Activated naive CD4-positive, alpha-beta T cell treated with anti-CD3 and anti-CD28 coated beads, Interleukin-2, amount 50 U/mL, for 16 hours (primary cell): ENCODE measurements at places on chromosomes 13 and 19.
A peak's percentile ranks its signal among the peaks of the same experiment; 100 is the strongest.

GRCh38 chr13:106156468-106156867, 379.0 kb downstream of the EFNB2 start:
- no peak for DNase-seq

- no peak for DNase-seq
Measured at GRCh38 chr13:45361596-45362206, 20.7 kb upstream of the TPT1 start.

DNA sequence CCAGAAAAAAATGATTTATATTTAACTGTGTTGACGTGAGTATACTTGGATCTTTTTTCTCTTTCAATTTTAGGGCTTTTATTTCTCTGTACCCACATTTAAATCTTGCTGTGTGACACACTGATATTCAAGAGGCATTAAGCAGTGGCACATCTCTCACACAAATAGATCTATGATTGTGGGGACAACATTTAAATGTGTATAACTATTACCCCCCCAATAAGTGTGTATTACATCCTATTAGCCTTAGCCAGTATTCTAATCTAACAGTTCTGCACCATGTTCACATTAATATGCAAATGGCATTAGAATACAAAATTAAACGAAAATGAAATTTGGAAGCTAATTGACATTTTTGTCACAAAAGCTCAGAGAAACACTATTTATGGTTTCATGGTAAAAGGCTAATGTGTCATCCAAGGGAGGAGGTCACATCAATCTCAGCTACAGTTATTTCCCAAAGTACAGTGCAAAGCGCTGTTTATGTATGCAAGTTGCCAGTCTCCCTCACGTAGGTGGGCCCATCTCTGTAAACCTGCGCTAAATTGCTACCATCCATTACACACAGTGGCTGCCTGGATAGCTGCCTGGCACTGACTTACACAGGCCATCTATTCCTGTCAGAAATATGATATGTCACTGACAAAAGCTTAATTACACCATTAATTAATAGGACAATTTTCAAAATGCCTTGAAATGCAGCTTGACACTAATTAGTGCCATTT, 984.7 kb upstream of the PCDH9 start:
- DNase-seq: no peak

DNA sequence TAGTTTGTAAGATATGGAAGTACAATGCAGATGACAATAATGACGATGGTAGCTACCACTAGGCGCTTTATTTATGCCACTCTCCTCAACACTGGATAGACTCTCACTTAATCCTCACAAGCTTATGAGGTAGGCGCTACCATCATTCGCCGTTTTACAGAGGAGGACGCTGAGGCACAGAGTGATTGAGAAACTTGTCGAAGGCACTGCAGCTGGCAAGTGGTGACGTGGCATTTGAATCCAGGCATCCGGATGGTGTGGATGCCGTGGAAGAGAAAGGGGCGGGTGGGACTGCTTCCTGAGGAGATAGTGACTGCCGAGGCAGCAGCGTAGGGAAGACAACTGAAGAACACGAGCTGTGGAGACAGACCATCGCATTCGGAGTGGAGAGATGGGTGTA, 1.3 kb upstream of the RPS9 start:
- DNase-seq: no peak

- no peak for DNase-seq
Measured at GRCh38 chr19:4185413-4186086, 3.1 kb downstream of the ANKRD24 start.

DNA sequence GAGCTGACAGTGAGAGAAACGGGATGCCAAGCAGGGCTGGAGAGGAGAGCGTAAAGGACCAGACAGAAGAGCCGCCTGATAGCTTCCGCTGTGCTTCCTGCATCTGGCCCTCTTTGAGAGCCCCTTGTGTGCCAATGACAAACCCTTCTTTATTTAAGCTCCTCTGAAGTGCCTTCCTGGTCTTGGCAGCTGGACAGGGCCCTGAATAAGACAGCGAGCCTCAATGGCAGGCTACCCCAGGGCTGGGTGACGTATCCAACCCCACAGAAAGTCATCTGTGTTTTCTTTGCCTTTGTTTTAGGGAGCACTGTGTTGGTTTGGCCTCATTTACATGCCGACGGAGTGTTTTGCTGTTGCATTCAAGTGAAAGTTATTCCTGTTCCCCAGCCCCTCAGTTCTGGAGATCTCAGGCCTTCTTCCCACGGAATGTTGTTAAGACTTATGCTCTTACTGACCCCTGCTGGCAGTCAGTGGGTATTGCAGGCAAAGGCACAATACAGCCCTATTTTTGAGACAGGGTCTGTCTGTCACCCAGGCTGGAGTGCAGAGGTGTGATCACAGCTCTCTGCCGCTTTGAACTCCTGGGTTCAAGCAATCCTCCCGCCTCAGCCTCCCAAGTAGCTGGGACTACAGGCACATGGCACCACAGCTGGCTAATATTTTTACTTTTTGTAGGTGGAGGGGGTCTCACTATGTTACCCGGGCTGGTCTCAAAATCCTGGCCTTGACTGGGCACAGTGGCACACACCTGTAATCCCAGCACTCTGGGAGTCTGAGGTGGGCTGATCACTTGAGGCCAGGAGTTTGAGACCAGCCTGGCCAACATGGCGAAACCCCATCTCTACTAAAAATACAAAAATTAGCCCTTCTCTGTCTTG, 16.8 kb downstream of the CCL25 start:
- no peak for DNase-seq

DNA sequence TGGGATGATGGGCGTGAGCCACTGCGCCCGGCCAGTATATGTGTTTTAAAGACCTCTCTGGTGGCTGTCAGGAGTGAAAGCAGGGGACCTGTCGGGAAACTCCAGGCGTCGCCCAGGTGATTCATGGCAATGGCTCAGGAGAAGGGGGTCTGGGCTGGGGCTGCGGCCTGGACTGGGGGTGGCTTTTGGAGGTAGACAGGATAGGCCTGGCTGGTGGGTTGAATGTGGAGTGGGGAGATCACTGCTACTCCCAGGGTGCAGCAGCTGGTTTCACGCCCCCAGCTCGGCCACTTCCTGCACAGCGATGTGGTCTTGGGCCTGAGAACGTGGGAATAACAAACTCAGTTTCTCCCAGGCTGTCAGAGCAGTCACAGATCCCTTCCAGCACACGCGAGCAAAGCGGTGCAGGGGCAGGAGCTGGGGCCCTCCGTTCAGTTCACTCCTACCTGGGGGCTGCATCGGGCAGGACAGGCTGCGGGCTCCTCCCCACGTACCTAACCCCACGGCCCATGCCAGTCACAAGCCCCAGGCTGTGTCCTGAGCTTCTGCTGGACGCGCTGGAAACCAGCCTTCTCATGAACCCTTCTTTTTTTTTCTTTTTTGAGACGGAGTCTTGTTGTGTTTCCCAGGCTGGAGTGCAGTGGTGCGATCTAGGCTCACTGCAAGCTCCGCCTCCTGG, 18.9 kb downstream of the KDM4B start:
- no peak for DNase-seq

- DNase-seq: peak; percentile 12
Measured at GRCh38 chr19:52170863-52171320, 529 bp downstream of the ZNF836 start.

- no peak for DNase-seq
Measured at GRCh38 chr13:112136095-112136494, 69.1 kb downstream of the SOX1 start.

DNA sequence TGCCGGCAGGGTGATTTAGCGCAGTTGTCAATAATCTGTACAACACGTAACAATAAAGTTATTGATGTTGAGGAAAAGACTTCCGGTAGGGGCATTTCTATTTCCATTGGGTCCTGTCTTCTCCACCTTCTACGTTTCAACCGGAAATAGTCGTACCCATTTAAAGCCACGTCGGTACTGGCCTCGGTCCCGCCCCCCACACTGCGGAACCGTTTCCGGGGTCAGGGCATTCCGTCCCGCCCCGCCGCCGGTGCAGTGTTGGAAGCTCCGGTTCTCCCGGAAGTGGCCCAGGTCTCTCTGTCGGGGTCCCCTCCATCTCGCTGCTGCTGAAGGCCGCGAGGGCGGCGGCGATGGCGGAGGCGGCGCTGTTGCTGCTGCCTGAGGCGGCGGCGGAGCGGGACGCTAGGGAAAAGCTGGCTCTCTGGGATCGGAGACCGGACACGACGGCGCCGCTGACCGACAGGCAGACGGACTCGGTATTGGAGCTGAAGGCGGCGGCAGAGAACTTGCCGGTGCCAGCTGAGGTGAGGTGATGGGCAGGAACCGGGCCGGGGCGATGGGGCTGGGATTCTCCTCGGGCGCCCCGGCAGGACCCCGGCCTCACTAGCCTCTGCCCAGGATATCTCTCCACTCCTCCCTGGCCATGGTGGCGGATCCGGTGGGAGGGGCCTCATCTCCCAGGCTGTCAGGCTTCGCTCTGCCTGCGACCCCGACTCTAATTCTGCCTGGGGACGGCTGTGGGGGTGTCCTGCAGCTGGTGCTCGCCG, at the start of gene COG3:
TSS of gene COG3 (plus strand) at position 253 of the 767 bp plus-strand sequence. CDS start at position 351, 98 bp downstream.
- peak; percentile 95 for DNase-seq

GRCh38 chr19:4208385-4209094, 20.8 kb upstream of the EBI3 start:
- no peak for DNase-seq
